Kidney (tissue), 22 donors: ENCODE measurements at places on chromosomes 16 and 17.

DNA sequence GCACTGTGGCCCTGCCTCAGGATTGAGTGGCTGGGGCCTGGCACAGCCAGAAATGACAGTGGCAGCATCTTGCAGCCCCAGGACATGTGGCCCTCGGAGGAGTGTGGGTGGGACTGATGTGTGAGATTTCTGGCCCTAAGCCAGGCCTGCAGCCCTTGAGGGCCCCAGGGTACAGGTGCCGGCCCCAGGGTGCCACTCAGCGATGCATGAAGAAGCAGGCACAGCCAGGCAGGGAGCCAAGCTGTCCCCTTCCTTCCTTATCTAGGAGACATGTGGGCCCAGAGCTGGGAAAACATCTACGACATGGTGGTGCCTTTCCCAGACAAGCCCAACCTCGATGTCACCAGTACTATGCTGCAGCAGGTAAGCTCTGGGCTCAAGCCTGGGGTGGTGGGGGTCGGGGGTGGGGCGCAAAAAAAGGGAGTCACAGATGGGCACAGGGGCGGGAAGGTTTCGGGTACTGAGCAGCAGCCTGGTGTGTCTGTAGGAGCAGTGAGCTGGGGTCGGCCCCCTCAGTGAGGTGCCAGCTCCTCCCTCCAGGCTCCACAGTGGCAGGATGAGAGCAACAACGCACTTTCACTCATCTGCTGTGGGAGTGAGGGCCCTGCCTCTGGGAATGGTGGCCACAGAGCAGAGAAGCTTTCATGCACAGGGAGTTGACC is 4.1 kb downstream of the ACE start:
- DNase-seq = peak; percentile 51

DNA sequence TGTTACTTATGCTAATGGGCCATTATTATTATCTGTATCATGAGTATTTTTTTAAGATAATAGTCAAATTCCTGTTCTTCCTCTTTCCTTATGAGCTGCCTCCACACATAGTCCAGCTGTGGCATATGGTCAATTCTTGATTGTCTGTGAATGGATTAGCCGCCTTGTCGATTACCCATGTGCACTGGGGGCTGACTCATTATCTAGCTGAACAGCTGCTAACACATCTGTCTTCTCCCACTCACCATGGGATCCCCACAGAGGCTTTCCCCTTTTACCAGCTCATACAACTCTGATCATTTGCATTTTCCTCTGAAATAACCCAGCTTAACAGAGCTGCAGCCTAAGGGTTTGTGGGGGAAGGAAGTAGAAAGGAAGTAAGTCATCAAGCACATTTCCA is 915.0 kb downstream of the CDH11 start:
- no peak for DNase-seq

- peak; percentile 36 for DNase-seq
Measured at GRCh38 chr17:36945959-36946725, 2.6 kb upstream of the AATF start.

DNA sequence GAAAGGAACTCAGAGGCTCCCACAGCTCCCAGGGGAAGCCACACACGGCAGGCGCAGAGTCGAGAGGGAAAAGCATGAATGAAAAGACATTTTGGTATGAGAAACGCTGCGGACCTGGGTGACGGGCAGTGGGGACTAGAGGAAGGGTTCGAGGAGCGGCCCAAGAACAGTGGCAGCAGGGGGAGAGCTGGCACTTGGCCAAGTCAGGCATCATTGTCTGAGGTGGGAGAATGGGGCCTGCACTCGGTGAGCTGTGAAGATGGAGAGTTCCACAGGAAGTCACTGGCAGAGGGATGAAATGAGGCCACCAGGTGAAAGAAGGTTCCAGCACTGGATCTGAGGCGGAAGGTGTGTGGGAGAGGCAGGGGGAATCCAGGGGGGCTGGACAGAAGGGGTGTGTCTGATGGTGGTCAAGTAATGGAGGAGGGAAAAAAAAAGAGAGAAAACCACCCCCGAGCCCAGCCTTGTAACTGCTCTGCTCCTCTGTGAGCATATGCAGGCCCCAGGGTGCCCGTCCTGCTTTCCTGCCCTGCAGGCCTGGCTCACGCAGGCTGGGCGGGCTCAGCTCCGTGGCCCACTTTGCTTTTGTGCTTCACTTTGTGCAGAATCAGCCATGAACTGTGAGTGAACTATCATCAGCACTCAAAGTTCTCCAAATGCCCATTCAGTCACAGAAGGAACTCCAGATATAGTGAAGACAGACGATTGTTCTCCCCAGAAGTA is 31.8 kb downstream of the TMEM204 start:
- no peak for DNase-seq

DNA sequence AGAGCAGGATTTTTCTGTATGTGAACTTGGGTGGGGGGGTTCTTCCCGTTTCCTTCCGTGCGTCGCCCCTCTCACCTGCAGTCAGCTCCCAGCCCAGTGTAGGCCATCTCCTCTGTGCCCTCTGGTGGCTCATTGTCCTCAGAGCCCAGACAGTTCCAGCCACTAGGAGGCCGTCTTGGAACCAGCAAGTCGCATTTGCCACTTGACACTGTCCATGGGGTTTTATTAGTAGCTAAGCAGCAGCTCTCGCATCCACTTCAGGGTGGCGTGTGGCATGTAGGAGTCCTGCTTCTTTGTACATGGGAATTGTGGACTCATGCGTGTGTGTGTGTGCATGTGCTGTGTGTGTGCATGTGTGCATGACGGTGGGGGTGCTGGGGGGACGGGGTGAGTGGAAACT is 74.0 kb downstream of the SEC14L1 start:
- peak; percentile 69 for DNase-seq

DNA sequence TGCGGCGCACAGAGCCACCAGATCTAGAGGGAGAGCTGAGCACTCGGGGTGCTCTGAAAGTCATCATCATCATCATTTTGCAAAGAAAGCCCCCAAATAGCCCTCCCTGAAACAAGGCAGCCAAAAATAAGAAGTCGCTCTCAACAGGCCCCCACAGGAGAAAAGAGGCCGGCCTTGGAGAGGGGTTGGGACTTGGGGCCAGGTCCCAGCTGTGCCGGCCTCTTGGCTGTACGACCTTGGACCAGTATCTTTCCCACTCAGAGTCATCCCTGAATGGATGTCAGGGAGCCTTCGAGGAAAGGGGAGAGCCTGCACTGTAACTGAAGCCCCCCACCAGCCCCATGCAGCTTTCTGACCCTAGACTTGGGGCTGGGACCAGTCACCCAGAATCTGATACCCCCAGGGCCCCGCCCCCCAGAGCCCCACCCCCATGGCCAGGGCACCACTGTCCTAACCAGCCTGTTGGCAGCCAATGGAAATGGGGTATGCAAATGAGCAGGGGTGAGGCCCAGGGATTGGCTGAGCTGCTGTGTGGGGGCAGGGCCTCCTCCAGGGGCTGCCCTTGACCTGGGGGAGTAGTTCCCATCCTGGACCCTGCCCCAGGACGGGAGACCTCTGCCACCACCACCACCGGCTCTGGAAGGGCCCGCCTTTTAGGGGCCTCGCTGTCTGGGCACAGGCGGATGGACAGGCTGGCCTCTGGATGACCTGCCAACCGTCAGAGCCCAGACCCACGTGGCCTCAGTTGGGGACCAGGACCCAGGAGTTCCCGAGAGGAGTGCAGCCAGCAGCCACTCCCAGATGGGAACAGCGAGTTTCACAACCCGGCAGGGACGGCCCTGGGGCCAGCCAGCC is 15.4 kb downstream of the ZFPM1 start:
- DNase-seq = peak; percentile 91
